Heart right ventricle (tissue), 16 donors: ENCODE measurements at places on chromosomes 7 and 10.

DNA sequence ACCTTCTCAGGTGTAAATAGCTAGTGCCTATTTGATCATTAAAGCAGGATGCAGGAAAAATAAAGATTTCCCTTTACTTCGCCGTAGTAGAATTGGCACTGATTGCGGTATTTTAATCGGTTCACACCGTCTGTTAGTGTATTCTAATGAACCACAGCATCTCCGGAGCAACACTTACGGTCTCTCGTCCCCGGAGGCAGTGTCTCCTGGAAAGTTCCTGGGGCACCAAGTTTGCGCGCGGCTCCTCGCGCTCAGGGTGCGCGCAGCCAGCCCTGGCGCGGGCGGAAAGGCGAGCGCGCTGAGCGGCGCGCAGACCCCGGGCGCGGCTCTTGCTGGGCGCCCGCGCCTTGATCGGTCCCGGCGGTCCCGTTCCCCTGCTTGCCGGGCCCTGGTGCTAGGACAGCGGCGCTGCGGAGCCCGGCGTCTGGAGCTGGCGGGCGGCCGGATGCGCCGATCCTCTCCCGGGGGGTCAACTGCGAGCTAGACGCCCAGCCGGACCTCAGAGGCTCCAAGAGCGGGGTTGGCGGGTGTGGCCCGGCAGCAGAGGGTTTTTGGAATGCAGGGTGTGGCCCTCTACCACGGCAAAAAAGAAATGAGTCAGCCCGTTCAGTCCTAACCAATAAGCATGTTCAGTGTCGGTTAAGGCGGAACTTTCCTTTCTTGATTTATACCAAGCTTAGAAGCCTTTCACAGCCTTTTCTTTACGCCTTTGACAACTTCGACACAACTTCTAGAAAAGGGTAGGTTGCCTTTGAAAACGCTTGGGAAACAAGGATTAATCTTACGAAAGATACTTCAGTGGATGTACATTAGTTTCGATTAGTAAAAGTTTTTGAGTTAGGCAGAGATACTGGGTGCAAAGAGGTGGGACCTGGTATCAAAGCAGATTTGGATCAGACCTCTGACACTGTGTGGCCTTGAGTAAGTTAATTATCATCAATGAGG is 166.8 kb upstream of the ASAH2 start:
- peak; percentile 70 for DNase-seq

GRCh38 chr10:11838298-11838852 is 15.2 kb downstream of the PROSER2 start:
- DNase-seq, result no peak

DNA sequence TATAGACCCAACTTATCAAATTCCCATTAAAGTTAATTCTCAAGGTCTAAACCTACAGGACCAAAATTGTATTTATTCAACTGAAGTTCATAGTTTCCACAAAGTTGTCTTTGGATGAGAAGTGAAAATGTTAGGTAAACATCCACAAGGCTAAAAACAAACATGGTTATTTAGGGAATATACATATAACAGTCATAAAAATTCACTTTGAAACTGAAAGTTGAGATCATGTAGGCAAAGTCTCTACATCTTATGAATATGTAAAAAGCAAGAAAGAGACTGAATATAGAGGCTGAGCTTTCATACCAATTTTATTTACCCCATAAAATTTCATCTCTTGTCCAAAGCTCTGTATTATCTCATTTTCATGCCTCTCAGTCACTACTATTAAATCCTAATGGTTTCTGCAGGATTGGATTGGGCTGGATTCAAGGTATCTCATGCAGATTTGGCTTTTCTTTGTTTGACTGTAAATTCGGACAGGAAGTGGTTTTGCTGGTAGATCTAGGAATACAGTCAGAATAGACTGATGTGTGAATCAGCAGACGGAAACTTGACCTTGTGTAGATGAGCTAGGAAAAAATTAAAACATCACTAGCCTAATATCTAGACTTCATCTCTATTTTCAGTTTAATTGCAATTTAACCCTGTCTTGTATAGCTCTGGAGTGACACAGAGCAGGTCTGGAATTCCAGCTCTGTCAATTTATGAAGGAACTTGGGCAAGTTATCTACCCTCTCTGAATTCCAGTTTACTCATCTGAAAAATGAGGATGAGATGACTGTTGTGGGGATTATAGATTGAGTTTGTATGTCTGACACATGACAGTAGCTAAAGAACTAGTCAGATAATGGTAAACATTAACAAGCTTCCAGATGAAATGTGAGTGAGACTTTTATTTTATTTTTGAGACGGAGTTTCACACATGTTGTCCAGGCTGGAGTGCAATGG is 27.3 kb upstream of the SKAP2 start:
- no peak for DNase-seq

DNA sequence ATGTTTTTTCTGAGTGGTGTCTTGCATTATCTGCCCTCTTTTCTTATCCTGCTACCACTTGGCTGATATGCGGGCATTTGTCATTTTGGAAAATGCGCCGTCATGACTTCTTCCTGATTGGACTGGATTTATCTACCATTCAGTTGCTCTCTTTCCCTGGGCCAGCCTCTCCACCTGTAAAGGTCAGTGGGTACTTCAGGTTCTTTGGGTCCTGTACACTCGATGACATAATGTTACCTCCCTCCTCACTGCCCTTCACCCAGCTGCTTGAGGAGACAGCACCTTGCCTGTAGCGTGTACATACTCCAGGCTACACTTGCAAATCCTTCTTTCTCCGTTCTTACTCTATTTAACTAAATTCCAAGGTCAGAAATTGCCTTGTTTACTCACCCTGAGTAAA is 83.7 kb downstream of the RBM33 start:
- no peak for DNase-seq

DNA sequence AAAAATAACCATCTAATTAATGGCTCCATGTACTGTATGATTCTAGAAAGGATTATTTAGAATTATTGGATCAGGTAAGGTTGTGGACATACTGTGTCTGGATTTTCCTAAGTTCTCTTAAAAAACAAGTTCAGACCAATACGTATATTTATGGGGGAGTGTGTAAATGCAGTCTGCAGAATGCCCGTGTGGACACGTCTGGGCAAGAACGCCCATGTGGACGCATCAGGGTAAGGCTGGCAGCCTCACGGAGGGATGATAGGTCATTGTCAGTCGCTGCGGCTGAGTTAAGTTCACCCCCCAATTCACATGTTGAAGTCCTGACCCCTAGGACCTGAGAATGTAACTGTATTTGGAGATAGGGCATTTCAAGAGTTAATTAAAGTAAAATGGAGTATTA is 160.0 kb upstream of the SHH start:
- DNase-seq, result no peak

- DNase-seq, result no peak
Observed at GRCh38 chr7:151256410-151257045, 8.0 kb upstream of the SMARCD3 start.

GRCh38 chr7:134766779-134767519 is 12.5 kb upstream of the CALD1 start:
- DNase-seq, result no peak

- DNase-seq, result no peak
Observed at GRCh38 chr10:11049806-11050205, 32.1 kb downstream of the CELF2 start.

DNA sequence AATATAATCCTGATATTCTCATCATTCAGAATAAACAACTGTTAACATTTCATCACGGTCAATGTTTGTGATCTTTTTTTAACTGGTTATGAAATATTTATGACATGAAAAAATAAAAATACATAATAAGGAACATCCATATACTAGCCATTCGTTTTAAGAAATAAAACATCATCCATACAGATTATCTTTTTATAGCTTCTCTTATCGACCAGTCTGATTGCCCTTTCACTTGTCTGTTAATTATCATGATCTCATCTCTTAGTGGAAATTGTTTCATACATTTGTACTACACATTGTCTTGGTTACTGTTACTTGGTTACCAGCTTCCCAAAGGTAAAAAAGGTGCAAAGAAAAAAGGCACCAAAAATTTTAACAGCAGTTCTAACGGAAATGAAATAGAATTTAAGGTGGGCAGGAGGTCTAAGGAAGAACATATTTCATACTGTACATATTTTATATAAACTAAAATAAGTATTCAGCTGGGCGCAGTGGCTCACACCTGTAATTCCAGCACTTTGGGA is 8.4 kb downstream of the ARHGAP21 start:
- no peak for DNase-seq

DNA sequence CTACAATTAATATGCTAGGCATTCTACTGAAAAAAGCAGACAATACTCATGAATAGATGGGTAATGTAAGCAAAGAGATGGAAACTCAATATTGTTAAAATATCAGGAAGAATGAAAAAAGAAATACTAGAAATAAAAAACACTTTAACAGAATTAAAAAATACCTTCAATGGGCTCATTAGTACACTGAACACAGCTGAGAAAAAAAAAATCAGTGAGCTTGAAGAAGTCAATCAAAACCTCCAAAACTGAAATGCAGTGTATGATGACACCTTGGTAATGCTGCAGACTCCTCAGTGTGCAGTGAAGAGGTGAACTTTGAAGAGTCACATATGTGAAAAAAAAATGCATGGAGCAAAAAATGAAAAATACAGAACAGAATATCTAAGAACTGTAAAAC is 227.2 kb downstream of the TMEM26 start:
- no peak for DNase-seq

DNA sequence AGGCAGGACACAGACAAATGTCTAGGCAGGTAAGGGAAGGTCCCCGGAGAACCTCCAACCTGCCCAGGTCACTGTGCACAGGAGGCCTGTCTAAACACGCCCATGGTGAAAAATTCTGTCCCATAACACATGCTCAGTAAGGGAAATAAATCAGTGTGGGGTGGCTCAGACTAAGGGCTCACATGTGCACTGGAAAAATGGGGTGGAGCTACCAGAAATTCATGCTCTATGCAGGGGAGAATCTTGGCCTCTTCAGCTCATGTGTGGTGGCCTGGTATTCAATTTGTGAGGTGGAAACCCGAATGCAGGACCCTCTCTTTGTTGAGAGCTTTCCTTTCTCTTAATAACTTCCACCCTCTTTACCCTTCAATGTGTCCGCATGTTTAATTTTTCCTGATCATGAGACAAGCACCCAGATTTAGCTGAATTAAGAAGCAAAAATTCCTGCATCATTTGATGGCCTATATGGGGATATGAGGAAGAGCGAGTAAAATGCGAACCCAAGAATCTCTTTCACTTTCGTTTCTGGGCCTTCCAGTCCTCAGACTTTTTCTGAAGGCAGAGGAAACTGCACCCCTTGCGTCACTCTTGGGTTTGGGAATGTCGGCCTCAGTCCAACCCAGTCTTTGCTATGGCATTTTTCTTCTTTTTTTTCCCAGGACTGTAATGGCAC is 163.2 kb downstream of the DGKB start:
- no peak for DNase-seq

DNA sequence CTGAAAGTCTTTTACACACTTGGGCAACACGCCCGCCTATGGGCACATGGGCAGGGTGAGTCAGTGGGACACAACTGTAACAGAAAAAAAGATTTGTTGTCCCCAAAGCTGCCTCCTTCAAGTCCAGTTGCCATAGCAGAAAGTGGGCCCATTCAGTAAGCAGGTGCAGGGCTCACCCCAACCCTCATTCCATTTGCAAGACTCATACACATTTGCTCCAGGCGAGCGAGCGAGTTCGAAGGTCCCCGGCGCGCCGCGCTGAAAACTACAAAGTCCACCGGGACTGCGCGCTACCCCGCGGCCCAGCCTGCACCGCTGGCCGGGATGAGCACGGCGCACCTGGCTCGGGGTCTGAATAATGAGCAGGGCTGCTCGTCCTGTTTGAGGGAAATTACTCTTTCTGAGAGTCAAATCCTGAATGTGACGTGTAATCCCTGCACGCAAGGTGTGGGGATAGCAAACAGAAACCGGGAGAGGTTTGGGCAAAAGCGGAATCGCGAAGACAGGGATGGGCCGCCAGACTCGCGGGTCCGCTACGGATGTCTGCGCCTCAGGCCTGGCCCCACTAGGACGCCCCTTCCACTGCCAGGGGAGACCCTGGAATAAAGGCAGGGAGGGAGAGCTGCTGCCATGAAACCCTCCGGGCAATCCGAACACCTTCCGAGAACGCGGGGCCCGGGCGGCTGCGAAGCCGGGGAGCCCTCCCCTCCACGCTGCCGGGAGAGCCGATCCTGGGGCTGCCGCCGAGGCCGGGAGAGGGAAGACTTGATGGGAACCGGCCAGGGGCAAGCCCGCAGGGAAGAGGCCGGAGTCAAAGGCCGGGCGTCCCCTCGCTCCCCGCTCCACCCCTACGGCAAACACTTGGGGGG is 982 bp downstream of the COBL start:
- no peak for DNase-seq

GRCh38 chr7:158572000-158572828 is 15.4 kb downstream of the PTPRN2 start:
- no peak for DNase-seq

- DNase-seq, result no peak
Observed at GRCh38 chr7:21191321-21192073, 236.4 kb upstream of the SP4 start.
